Thoracic aorta (tissue), 2 donors: ENCODE measurements at places on chromosomes 7 and 10. TPM values are rescaled to one million over a fixed set of nuclear protein-coding genes. Genes with fewer than 3 reads are reported as not detected.

LOXL4 gene
- 15.4 TPM for total RNA-seq

RSPH10B gene
- total RNA-seq = 0.14 TPM

DNA sequence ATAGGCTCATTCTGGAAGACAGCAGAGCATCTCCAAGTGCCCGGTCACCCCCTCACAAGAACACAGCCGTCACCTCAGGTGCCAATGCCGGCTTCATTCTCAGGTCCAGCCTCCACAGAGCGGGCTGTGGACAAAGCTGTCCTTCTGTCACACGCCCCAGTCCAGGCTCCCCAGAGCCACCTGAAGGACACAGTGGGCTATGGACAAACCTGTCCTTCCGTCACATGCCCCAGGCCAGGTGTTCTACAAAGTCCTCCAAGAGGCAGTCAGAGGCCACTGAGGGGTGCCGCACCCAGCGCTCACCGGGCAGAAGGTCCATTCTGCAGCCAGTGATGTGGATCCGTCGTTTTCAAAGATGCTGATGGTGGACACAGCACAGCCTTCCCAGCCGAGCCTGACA is 173.2 kb upstream of the PPP2R2D start:
- DNase-seq = no peak

GRCh38 chr7:159063046-159063840 is 81.4 kb downstream of the VIPR2 start:
- no peak for DNase-seq

OGDHL gene
- not detected for total RNA-seq

GRCh38 chr7:124918662-124919061 is 11.0 kb downstream of the POT1 start:
- DNase-seq = no peak

C10orf105 gene
- total RNA-seq = 0.14 TPM

PAPOLB gene
- total RNA-seq = 1.1 TPM

HPSE2 gene
- 1.8 TPM for total RNA-seq

DNA sequence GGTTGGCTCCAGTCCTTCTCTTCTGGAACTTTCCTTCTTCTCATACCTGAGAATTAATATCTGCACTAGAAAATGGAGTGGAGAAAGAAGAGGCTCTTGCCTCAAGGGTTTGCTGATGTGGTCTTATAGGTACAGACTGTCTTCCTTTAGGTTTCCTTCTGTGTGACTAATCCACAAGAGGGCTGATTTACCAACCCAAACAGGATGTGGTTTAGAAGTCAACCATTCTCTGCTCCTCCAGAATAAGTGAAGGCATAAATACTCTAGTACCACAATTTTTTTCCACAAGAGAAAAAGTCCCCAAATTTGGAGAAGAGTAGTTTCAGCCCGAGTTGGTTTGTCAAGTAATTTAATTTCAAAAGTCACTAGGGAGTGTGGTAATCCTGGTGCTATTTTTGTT is 85.8 kb downstream of the NRP1 start:
- no peak for DNase-seq

- no peak for DNase-seq
These were observed 101.8 kb upstream of the GDF10 start for GRCh38 chr10:47198221-47198620.

DNA sequence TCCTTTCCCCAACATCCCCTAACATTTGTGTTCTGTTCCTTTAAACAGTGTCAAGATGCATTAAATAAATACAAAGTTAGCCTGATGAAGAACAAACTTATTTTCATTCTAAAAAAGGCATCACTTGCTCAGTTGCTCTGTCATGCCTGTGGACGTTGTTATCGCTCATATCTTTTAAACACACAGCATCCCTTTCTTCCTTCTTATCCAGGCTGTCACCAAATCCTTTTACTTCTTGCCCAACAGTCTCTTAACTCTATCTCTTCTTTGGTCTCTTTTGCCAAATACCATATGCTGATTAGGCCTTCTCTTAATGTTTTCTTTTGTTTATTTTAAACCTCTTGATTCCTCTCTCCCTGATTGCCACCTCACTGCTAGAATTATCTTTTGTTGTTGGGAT is 43.9 kb downstream of the DKK1 start:
- DNase-seq = no peak

GRCh38 chr10:28776519-28776918 is 99.2 kb downstream of the BAMBI start:
- DNase-seq = no peak

DNA sequence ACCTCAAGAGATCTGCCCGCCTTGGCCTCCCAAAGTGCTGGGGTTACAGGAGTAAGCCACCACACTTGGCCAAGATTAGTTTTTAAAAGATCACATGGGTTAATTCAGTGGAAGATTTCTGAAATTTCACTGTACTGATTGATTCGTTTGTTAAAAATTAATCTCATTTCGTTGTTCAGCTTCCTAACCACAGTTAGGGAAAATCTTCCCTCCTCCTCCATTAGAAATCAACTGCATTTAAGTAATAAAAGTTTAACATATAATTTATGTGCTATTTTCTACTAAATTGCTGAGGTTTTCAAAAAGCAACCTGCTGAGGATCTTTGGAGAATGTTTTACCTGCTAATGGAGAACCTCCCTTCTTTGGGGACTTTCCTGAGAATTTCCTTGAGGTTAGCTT is 522.4 kb downstream of the GATA3 start:
- DNase-seq = no peak

TYW1B gene
- total RNA-seq = 6.8 TPM

DNA sequence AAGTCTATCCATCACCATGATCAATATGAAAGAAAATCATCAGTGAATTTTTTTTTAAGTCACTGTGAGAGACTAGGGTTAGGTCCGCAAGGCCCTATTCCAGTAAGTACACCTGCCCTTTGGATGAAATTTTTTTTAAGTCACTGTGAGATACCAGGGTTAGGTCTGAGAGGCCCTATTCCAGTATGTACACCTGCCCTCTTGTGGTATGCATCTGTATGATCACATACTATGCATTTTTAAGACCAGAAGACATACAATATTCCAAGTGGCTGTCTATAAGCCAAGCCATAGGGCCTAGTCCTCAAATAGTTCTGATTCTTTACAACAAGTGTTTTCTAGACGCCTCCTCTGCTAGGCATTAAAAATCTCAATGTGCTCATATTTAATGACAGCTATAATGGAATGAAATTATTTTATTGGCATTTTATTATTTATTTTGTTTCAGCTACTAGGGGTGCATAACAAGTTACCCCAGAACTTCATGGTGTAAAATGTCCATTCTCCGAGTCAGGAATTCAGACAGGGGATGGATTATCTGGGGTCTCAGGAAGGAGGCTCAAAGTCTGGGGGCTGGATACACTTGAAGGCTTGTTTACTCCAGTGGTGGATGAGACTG is 53.1 kb downstream of the TEX36 start:
- DNase-seq = no peak

CPN1 gene
- not detected for total RNA-seq

SUGCT gene
- total RNA-seq = 15.2 TPM

- DNase-seq = no peak
These were observed 11.0 kb downstream of the PRR15 start for GRCh38 chr7:29574659-29575058.

DNA sequence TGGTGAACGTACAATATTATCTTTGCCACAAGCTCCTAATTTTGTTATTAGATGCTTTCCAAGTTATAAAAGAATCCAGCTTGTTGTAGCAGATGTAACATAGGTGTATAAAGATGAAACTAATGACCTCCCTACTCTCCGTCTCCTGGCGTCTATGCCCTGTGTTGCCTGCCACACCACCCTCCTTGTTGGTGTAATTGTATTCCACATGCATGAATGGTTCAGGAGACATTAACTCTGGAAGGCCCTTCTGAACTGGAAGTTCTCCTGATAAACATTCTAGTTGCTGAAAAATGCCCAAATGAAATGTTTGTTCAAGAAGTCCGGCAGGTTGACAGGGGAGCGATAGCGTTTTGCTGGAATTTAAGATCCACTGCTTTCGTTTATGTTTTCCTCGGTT is 53.9 kb upstream of the SEPHS1 start:
- DNase-seq = no peak

DNA sequence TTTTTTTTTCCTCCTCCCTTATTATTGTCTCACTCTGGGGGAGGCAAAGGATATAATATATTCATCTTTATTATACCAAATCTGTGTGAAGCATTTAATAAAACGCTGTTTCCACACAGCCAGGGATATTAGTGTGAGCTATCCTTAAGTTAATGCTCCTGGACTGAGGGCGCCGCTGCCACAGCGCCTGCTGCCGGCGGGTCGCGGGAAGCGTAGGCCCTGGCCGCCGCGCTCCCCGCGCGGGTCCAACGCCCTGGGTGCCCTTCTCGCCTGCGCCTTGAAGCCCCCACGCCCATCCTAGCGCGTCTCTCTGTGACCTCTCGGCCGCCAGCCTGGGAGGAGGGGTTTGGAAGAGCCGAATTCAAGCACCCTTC is 9.5 kb upstream of the LBX1 start:
- no peak for DNase-seq

- no peak for DNase-seq
These were observed 331.3 kb upstream of the COBL start for GRCh38 chr7:51647931-51648351.

PRSS37 gene
- not detected for total RNA-seq

DNA sequence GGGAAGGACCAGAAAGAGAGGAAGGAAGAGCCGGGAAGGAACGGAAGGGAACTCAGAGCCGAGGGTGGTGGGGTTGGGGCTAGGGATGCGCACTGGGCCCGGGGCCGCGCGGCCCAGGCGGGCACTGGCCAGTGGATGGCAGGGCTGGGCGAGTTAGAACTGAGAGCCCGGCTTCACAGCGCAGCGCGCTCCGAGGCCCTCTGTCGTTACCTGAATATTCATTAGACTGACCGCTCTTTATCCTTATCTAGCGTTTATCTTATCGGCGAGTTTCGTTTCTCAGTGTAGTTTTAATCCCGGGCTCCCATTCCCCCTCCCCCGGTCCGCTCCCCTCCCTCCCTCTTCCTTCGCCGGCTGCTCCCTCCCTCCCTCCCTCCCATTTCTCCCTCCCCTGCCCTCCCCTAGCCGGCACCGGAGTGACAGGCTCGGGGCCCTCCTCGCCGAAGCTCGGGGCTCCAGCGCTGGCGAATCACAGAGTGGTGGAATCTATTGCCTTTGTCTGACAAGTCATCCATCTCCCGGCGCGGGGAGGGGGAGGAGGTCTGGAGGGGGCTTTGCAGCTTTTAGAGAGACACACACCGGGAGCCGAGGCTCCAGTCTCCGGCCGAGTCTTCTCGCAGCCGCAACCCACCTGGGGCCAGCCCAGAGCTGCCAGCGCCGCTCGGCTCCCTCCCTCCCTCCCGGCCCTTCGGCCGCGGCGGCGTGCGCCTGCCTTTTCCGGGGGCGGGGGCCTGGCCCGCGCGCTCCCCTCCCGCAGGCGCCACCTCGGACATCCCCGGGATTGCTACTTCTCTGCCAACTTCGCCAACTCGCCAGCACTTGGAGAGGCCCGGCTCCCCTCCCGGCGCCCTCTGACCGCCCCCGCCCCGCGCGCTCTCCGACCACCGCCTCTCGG is at the start of gene PAX2:
Gene PAX2 (plus strand): TSS at position 596 of the 895 bp plus-strand sequence. CDS start 679 bp downstream, outside the sequence.
- DNase-seq = no peak

GET4 gene
- 26.9 TPM for total RNA-seq

DNA sequence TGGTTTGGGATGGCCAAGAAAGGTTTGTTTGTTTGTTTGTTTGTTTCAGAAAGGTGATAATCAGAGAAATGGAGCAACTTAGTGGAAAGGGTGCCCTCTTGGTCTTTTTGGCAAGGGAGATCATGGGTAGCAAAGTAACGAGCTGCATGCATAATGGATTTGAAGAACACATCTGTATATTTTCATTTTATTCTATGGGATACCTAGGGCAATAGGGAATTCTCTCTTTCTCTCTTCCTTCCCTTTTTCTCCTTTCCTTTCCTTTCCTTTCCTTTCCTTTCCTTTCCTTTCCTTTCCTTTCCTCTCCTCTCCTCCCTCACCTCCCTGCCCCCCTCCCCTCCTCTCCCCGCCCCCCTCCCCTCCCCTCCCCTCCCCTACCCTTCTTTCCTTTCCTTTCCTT is 492.1 kb downstream of the NEBL start:
- DNase-seq = no peak

STEAP1B gene
- total RNA-seq = 1.1 TPM
